HCEC 1CT (cell line): ENCODE measurements at places on chromosomes 12 and 14.

DNA sequence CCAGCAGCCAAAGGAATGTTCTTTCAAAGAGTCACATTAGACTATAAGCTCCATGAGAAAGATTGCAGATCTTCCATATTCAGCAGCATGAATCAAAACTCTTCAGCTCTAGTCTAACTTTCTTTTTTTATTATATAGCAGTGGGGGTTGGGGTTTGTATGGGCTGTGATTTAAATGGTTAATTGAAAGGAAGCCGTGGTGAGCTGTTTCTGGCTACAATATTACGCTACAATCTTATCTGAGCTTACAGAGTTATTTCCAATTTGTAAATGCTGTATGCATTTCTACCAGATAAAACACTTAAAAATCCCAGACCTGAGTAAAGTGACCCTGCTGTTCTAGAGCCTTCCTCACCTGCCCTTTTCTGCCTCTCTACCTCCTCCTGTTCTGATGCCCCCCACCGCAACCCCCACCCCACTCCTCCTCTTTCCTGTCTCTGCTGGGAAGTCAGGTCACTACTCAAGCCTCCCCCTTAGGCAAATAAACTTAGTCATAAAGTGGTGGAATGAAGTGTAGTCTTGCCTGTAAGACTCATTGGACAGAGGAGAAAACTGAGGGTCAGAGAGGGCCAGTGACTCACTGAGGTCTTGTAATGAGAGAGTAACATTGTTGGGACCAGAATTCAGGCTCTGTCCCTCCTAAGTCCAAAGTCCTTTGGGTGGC lies 1089.5 kb downstream of the BCL11B start:
- DNase-seq: no peak

GRCh38 chr14:68231898-68232297 lies 412.3 kb downstream of the RAD51B start:
- peak; percentile 68 for DNase-seq

GRCh38 chr14:100147181-100147631 lies 12.2 kb downstream of the DEGS2 start:
- DNase-seq: no peak

DNA sequence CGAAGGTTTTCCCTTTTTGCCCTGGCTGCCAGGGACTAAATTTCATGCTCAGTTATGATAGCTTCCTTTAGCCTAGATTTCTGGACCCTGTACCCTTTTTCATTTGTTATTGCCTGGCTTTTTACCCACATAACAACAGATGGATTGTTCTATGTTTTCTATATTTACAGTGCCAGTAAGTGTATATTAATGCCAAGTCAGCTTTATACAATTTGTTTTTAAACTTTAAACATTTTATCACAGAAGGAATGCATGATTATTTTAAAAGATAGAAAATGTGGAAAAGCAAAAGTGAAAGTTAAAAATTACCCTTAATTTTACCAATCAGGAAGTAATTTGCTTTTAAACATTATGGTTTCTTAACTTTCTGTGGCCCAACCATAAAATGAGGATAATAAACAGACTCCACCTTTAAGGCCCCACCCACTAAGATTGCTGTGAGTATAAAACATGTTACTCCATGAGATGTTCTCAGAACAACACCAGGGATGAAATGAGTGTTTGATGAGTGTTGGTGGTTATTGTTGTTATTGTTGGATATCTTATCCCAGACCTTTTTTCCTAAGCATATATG lies 496.8 kb downstream of the EGLN3 start:
- no peak for DNase-seq

DNA sequence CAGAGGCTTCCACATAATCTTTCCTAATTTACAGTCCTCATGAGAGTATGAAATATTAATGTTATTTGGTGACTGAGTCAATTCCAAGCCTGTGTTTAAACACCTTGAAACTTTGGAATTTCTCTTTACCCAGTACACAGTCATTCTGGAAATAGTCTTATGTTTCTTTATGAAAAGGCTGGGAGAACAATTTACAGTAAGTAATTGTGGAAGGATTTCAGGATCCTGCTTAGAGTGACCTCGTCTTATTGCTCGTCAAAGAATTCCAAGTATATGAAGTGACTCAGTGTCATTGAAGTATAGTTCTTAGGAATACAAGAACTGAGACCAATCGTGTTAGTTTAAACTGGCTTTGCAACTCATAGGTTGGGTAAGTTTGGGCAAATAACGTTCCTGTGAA lies 634.2 kb downstream of the SLC16A7 start:
- no peak for DNase-seq

DNA sequence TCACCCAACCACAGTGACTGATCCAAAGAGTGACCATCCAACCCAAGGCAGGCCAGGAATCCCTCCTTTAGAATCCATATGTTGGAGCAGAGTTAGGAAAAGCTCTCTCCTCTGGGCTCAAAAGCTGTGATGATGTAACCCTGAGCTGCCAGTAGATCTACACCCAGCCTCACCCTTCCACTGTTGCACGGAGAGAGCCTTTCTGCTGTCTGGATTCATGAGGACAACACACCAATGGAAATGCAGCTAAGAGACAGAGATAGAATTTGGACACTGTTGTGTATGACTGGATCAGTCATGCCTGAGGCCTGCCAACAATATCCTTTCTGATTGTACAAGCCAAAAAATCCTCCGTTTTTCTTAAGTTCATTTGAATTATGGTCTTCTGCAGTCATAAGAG lies 4.4 kb upstream of the OR6J1 start:
- no peak for DNase-seq

DNA sequence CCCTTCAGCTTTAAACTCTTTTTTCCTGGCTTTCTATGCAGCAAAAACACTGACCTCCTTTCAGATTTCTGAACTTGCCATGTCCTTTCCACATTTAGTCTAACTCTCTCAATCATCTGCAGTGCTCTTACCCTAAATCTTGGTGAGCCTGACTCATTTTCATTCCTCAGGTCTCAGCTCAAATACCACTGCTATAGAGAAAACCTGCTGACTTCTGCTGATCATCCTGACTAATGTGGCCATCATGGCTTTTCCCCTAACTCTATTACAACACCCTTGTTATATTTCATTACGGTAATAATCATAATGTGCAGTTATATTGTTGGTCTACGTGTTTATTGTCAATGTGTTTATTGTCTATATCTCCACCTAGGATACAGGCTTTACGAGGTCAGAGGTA lies 207.3 kb upstream of the OR4E1 start:
- DNase-seq: peak; percentile 24

DNA sequence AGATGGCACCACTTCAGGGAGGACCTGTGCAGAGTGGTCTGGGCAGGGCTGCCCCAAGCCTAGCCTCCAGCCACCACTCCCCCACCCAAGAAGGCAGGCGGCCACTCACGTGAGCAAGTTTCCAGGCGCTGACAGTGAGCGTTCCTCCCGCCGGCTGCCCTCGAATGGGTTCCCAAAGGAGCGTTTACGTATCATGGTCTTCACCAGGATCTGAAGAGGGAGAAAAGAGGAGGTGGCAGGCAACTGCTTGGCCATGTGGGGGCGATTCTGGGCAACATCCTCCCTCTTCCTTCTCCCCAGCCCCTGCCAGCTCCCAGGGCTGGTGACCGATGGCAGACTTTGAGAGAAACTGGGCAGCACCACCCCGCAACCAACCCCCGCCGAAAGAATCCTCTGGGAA lies 35.1 kb downstream of the P2RX4 start:
- no peak for DNase-seq

GRCh38 chr12:94831081-94831751 lies 172.3 kb downstream of the NDUFA12 start:
- no peak for DNase-seq

GRCh38 chr14:23002592-23002991 lies 7.4 kb downstream of the C14orf93 start:
- no peak for DNase-seq
